Stimulated activated CD8-positive, alpha-beta memory T cell treated with anti-CD3 and anti-CD28 coated beads, Interleukin-15, amount 100 ng/mL, for 24 hours (primary cell): ENCODE measurements at places on chromosomes 5 and 9.

- DNase-seq, result no peak
Measured at GRCh38 chr5:178423431-178423830, 166.8 kb downstream of the COL23A1 start.

DNA sequence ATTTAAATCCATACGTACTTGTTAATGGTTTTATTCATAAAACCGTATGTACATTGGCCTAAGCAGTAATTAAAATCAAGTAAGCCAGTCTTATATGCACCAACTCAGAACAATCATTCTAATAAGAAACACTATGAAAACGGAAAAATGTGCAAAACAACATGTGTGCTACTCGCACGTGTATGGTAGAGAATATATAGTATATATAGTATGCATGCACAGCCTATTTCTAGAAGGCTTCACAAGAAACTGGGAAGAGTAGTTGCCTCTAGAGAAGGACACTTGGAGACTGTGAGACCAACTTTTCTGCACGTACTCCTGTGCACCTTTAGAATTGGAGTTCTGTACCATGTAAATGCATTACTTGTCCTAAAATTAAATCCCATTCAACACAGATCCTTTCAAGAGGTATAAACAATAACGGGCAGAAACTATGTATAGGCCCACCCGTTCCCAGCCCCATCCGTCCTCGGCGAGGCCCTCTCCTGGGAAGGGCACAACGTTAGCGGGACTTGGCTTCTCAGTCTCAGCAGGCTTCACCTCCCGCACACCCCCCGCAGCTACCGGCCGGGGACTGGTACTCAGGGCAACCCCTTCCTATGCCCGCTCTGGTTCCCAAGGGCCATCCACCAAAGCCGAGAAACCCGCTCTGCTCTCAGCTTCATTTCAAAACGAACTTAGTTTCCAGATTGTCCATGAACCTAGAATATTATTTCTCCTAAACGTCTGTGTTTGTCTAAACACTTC is 2.0 kb downstream of the CDC14B start:
- DNase-seq, result no peak

DNA sequence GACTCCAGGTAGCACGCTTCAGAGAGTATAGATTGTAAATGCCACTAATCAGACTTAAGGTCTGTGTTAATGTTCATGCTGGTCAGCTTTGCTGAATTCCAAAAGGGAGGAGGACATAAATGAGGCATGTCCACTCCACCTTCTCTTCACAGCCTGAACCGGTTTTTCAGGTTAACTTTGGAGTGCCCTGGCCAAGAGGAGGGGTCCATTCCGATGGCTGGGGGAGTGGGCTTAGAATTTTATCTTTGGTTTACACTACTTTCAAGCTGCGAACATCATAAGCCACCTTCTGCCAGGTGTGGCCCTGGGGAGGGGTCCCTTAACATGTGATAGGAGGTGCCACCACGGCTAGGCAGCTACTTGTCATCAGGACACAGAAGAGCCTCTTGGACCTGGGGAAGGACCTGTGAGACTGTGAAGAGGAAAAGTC is 24.2 kb downstream of the ABO start:
- no peak for DNase-seq

- no peak for DNase-seq
Measured at GRCh38 chr5:28077291-28078240, 1039.2 kb upstream of the CDH9 start.

GRCh38 chr9:74147906-74148305 is 349.2 kb upstream of the RORB start:
- DNase-seq, result no peak

DNA sequence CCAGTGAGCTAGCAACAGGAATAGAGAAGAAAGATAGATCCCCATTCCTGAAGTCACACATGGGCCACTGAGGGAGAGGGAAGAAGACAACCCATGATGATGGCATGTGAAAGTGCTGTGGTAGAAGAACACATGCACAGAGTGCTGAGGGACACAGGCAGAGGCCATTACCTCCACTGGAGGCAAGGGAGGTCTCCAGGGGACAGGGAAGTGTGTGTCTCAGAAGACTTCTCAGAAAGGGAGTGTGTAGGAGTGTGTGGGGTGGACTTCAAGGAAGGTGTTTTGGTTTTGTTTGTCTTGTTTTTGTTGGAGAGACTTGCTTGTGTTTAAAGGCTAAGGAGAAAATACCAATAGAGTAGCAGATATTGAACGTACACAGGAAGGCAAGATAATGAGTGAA is 77.0 kb upstream of the SMARCA2 start:
- DNase-seq, result no peak

GRCh38 chr9:121323449-121324151 is 46.5 kb downstream of the STOM start:
- no peak for DNase-seq

DNA sequence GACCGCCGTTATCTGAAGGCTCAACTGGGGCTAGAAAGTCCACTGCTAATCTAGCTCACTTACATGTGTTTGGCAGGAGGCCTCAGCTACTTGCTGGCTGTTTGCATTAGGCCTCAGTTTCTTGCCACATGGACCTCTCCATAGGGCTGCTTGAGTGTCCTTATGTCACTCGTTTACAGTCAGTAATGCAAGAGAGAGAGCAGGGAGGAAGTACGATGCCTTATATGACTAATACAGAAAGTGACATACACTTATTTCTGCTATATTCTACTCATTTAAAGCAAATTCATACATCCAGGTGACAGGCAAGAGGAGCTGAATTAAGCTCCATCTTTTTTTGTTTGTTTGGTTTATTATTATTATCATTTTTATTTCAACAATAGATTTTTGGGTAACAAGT is 179.6 kb downstream of the LURAP1L start:
- no peak for DNase-seq

- DNase-seq, result no peak
Measured at GRCh38 chr9:116466271-116467235, 220.6 kb upstream of the TRIM32 start.

GRCh38 chr9:38441347-38442085 is 17.3 kb upstream of the IGFBPL1 start:
- no peak for DNase-seq

GRCh38 chr9:91812191-91812590 is 137.8 kb downstream of the ROR2 start:
- no peak for DNase-seq

DNA sequence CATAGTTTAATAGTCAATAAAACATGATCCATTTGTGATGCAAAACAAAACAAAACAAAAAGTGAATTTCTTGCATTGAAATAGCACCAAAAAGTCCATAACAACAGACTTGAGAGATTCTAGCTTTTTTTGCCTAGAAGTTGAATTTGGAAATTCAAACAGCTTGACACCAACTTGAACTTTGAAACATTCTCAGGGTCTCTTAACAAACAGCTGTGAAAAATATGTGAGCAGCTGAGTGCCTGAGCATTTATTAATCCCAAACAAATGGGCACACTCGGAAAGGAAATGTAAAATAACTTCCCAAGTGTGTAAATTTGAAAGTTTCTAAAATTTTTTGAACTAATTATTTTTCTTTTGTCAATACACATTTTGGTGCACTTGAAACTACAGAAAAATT is 56.0 kb upstream of the HMHB1 start:
- DNase-seq, result no peak

DNA sequence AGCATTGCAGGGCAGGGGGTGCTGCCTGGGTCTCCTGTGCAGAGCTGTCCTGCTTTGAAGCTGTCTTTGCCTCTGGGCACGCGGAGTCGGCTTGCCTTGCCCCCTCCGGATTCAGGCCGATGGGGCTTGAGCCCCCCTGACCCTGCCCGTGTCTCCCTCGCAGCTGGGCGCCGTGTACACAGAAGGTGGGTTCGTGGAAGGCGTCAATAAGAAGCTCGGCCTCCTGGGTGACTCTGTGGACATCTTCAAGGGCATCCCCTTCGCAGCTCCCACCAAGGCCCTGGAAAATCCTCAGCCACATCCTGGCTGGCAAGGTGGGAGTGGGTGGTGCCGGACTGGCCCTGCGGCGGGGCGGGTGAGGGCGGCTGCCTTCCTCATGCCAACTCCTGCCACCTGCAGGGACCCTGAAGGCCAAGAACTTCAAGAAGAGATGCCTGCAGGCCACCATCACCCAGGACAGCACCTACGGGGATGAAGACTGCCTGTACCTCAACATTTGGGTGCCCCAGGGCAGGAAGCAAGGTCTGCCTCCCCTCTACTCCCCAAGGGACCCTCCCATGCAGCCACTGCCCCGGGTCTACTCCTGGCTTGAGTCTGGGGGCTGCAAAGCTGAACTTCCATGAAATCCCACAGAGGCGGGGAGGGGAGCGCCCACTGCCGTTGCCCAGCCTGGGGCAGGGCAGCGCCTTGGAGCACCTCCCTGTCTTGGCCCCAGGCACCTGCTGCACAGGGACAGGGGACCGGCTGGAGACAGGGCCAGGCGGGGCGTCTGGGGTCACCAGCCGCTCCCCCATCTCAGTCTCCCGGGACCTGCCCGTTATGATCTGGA is 2.7 kb downstream of the CEL start:
- DNase-seq, result no peak

DNA sequence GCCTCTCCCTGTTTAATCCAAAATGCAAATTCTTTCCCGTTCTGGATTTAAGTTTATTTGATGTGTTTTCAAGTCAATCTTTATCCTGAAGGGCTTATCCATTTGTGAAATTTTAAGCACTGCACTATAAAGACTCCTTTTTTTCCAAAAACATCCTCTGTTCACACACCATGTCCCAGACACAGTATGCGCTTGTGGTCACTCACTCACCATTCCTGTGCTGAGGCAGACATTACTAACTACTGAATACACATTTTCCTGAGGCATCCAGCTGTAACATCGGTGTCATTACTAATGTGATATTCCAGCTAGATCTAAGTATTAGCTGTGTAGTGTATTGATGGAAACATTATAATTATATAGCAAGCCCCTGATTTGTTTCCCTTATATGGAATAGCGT is 298.4 kb downstream of the KCTD16 start:
- DNase-seq, result no peak

DNA sequence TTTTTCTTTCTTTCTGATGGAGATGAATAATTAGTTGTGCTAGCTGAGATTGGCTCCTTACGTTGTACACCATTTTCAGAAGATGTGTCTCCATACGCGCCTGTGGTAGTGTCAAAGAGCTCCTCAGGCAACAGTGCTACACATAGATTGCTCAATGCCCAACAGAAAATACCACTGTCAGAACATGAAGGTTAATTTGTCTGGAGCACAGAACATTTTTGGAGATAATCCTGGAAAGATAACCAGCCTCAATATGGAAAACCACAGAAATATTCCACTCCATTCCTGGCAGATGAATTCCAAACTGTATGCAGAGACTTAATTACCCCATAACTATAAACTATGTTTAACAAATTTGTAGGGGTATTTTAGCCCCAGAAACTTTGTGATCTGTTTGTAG is 233.6 kb downstream of the MARCHF11 start:
- DNase-seq, result no peak

- no peak for DNase-seq
Measured at GRCh38 chr9:107933097-107933496, 443.5 kb upstream of the KLF4 start.

- DNase-seq, result no peak
Measured at GRCh38 chr9:7298123-7298522, 501.5 kb downstream of the DMAC1 start.

GRCh38 chr5:144944936-144945335 is 774.3 kb downstream of the KCTD16 start:
- DNase-seq, result no peak

GRCh38 chr9:75921391-75922127 is 31.1 kb downstream of the PCSK5 start:
- DNase-seq, result no peak

GRCh38 chr5:90134381-90134780 is 275.2 kb downstream of the CETN3 start:
- DNase-seq, result no peak

- DNase-seq, result no peak
Measured at GRCh38 chr5:75894482-75894881, 177.2 kb upstream of the POC5 start.

DNA sequence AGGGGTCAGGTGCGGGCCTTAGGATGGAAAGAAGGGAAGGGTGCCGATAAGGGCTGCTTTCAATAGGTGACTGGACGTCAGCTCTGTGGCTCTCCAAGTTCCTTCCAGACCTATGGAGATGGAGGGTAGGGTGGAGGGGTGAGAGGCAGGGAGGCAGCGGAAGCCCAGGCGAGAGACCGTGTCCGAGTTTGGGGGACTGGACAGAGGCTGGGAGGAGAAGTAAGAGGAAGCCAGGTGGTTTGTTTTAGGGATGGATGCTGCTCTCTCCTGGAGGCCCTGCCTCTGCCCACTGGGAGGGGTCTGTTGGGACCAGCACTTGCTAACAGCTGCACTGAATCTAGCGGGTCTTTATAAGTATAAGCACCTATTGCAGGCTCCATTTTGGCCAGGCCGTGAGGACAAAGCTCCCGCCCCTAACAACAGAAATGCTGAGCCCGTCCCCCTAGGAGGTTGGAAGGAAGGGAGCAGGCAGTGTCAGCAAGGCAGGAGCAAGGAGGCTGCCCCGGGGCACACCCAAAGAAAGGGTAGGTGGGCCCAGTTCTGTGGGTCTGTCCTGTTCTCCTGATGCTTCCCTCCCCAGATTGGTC is 167.5 kb downstream of the DAB2IP start:
- DNase-seq, result no peak

GRCh38 chr5:117863586-117864296 is 1124.6 kb downstream of the DTWD2 start:
- DNase-seq, result no peak

- DNase-seq, result no peak
Measured at GRCh38 chr5:168786147-168786546, 207.0 kb upstream of the PANK3 start.

- no peak for DNase-seq
Measured at GRCh38 chr9:68941780-68942459, 72.0 kb downstream of the PRKACG start.

DNA sequence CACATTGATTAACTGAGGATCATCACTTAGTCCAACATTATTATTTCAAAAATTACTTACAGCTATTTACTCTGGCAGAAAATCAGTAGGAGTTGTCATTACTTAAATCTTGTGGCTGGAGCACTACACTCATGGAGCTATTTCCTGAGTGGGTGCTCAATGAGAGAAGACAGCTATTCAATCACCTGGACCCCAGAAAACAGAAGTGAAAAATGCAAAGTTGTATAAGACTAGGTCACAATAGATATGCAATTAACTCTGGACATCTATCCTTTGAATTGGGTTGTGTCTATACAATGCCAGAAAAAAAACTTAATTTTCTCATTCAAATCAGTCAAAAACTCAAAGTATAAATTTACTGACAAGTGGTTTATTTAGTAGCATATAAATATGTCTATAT is 340.9 kb downstream of the EFNA5 start:
- no peak for DNase-seq
